Stomach (tissue), 19 donors: ENCODE measurements at places on chromosomes 7 and 10. TPM values are rescaled to one million over a fixed set of nuclear protein-coding genes. Genes with fewer than 3 reads are reported as not detected.

Gene AIFM2
- total RNA-seq, result 4.5 TPM

Gene FGFBP3
- 0.29 TPM for total RNA-seq

Gene SUN3
- not detected for total RNA-seq

Gene STAG3
- not detected for total RNA-seq

Gene LRIT1
- not detected for total RNA-seq

Gene VAX1
- total RNA-seq, result not detected

Gene SPDYE16
- not detected for total RNA-seq

Gene GJD4
- total RNA-seq, result not detected
